Uterus (tissue), 4 donors: ENCODE measurements at places on chromosomes 12 and 14. TPM values are rescaled to one million over a fixed set of nuclear protein-coding genes. Genes with fewer than 3 reads are reported as not detected.

Gene VPS37B
- total RNA-seq: 21.5 TPM

DNA sequence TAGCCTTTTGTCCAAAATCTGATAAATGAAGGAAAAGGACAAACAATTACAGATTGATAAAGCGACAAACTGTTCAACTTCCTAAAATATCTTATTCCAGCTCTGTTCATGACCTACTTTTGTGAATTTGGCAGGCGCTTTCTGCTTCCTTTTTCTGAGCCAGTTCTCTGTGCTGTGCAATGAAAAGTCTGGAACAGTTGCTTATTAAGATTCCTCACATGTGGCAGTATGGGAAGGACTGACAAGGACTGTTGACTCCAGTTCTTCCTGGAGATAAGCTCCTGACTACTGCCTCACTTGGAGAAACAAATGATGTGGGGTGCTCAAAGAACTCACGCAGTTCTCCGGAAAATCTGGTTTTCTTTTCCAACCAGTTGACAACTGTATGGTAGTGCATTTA is 58.3 kb upstream of the ANP32D start:
- DNase-seq: no peak
- no peaks in the 10 kb centered on the region for H3K4me1 ChIP-seq
- no peaks in the 10 kb centered on the region for H3K36me3 ChIP-seq
- no peak overlapping the region for H3K4me3 ChIP-seq

GRCh38 chr12:20625531-20625930 is 69.6 kb upstream of the SLCO1C1 start:
- no peak overlapping the region for H3K4me3 ChIP-seq
- H3K27me3 ChIP-seq: no peaks in the 10 kb centered on the region
- DNase-seq: no peak
- H3K4me1 ChIP-seq: peaks cover 4% of the 10 kb centered on the region
- no peaks in the 10 kb centered on the region for H3K36me3 ChIP-seq
- no peak overlapping the region for H3K27ac ChIP-seq

GRCh38 chr12:25817166-25817565 is 141.3 kb upstream of the RASSF8 start:
- DNase-seq: no peak
- no peak overlapping the region for H3K4me3 ChIP-seq
- H3K27ac ChIP-seq: no peak overlapping the region
- no peaks in the 10 kb centered on the region for H3K27me3 ChIP-seq
